Fibroblast of skin of right quadriceps (primary cell): ENCODE measurements at places on chromosomes 2 and 18.

GRCh38 chr2:108217211-108217610 is 22.6 kb upstream of the SULT1C3 start:
- DNase-seq, result no peak

- DNase-seq, result peak; percentile 91
These were observed 121.0 kb downstream of the SUCLG1 start for GRCh38 chr2:84338069-84338468.

GRCh38 chr18:49766646-49767045 is 46.7 kb downstream of the ACAA2 start:
- DNase-seq, result no peak

GRCh38 chr18:25223211-25223610 is 128.8 kb downstream of the ZNF521 start:
- DNase-seq, result no peak

DNA sequence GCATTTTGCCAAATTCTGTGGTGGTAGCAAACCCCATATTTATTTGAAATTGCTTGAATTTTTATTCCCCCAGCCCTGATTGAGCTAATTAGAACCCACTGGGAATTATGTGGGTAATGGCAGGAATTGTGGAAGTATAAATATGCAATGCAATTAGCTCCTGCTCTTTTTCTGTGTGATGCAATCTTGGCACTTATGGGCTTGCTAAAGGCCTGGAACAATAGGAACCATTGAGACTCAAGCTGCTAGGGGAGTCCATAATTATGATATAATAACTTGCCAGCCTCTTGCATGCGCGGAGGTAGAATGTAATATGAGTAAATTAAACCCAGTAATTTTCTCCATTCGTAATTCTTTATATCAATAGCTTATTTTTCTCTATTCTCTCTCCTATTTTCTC is 267.6 kb upstream of the THSD7B start:
- DNase-seq, result no peak
